ENCODE measurements at places on chromosomes 3 and 15.

GRCh38 chr3:50627407-50628051 is 10.6 kb downstream of the MAPKAPK3 start:
- peak; percentile 84 for DNase-seq

DNA sequence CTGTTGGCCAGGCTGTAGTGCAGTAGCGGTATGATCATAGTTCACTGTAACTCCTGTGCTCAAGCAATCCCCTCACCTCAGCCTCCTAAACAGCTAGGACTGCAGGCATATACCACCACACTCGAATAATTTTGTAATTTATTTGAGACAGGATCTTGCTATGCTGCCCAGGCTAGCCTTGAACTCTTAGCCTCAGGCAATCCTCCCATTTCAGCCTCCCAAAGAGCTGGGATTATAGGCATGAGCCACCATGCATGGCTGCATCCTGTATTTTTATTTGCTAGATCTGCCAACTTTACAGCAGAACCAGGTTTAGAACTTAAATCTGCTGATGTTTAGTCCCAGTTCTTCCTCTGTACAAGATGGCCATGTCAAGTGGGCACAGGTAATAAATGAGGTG is 69.6 kb downstream of the ERC2 start:
- DNase-seq = no peak

DNA sequence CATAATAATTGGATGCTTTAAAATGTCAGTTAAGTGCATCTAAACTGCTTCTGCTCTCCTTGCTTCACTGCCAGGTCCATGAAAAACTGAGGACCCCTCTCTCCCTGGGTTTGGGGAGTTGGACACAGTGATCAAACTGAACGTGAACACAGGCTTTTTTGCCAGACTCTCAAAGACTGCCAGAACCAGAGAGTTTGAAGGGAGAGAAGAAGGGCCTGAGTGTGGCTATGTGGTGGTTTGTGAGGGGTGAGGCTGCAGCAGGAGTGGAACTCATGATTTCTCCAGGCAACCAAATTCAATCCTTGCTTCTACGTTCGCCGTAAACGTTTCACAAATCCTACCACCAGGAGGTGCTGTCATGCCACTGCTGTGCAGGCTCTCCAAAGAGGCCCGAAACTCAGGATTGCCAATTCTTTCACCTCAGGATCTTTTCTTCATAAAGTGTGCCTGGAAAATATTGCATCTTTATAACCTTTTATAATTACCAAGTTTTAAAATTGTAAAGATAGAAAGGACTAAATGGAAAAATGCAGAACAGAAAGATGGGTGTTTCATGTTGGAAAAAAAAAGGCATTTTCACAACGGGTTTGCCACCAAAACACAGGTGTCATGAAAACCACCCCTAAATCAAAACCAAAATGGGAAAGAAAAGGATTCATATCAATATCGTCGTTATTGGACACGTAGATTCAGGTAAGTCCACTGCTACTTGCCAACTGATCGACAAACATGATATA is 19.7 kb downstream of the TM4SF4 start:
- DNase-seq = peak; percentile 32

DNA sequence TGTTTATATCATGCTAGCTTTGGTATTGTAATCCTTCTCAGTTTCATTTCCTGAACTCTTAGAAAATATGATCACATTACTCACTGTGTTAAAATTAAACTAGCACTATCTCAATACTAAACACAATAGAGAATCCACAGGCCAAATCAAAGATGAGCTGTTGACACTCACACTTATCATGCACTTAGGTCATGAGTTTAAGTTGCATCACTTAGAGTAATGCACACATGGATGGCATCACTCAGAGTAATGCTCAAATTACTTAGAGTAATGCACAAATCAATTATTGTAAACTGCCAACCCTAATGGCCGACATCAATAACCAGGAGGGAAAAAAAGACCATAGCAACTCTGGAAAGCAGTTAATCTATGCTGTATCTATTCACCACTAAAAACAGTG is 40.0 kb upstream of the MCF2L2 start:
- DNase-seq = no peak

GRCh38 chr15:89963301-89964231 is 37.6 kb upstream of the ZNF710 start:
- DNase-seq = no peak

- DNase-seq = no peak
Measured at GRCh38 chr3:20325563-20325962, 139.6 kb upstream of the SGO1 start.

- no peak for DNase-seq
Measured at GRCh38 chr3:63470745-63471144, 181.7 kb upstream of the SNTN start.

DNA sequence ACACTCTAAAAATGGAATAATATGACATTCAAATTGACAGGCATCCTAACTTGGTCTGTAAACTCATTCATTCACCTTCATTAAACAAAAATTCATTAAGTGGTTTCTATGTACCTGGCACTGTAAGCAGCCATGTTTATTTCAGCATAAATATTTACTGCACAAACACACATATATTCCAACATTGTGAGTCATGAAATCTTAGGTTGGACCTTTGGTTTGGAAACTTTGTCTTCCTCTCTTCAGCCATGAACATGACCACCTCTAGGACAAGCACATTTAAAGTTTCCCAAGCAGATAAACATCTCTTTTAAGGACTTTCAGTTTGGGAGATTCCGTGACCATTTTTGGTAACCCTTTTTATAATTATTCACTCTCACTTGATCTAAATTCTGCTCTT is 131.8 kb downstream of the TPRG1 start:
- DNase-seq = no peak

DNA sequence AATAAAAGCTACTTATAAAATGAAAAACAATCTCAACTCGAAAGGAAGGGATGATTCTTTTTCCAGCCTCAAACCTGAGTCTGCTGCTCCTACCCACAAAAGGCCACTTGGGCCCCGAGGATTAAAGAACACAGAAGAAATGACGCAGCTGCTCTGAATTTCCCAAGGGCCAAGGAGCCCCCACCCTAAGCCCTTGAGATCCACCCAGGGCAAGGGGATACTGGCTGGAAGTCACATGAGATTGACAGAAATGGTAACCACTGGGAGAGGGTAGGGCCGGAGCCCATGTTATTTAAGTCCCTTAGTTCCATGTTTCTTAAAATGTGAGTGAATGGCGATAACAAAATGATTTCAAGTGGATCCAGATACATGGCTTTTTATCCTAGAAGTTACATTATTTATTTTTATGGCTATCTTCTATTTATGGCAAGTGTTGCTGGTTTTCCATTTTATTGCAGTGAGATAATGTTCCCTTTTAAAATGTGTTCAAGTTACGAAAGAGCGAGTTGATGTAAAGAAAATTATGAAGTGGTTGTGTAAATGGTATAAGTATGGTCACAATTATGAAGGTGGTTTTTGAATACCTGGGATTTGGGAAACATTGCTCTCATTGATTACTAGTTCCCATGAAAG is 16.8 kb downstream of the IGDCC4 start:
- no peak for DNase-seq

Data from 8988T (cell line).